ENCODE measurements at places on chromosomes 4 and X. TPM values are rescaled to one million over a fixed set of nuclear protein-coding genes. Genes with fewer than 3 reads are reported as not detected.

LRP2BP gene
- 9.7 TPM for total RNA-seq

MAGEA12 gene
- 0.80 TPM for total RNA-seq

GCNA gene
- 5.4 TPM for total RNA-seq

CT45A5 gene
- 1.4 TPM for total RNA-seq

MAGEA9B gene
- not detected for total RNA-seq

EMCN gene
- 10.9 TPM for total RNA-seq

PNCK gene
- total RNA-seq, result 107 TPM

HSFX1 gene
- total RNA-seq, result 8.7 TPM

CLNK gene
- not detected for total RNA-seq

CCKAR gene
- total RNA-seq, result 0.58 TPM

UGT8 gene
- total RNA-seq, result 27.8 TPM

ASMT gene
- total RNA-seq, result 0.76 TPM

GSPT2 gene
- total RNA-seq, result 17.3 TPM

FAM184B gene
- 2.1 TPM for total RNA-seq

BMX gene
- 0.75 TPM for total RNA-seq

GRIPAP1 gene
- 174 TPM for total RNA-seq

MSANTD1 gene
- 5.0 TPM for total RNA-seq

CD38 gene
- total RNA-seq, result 17.8 TPM

FGFR3 gene
- total RNA-seq, result 151 TPM

BANK1 gene
- total RNA-seq, result 2.1 TPM

MYOZ2 gene
- 0.67 TPM for total RNA-seq

ADH1B gene
- 5.3 TPM for total RNA-seq

H2BW2 gene
- total RNA-seq, result not detected

ZBTB49 gene
- 5.2 TPM for total RNA-seq

CENPVL1 gene
- not detected for total RNA-seq

LRIT3 gene
- total RNA-seq, result 1.3 TPM

DLG3 gene
- total RNA-seq, result 51.0 TPM

NMU gene
- total RNA-seq, result 1.4 TPM

GAR1 gene
- total RNA-seq, result 10.2 TPM

GAGE1 gene
- total RNA-seq, result not detected

DKK2 gene
- total RNA-seq, result 2.3 TPM

SATL1 gene
- 2.1 TPM for total RNA-seq

HELT gene
- not detected for total RNA-seq

PLP1 gene
- 5,869 TPM for total RNA-seq

THOC2 gene
- 61.2 TPM for total RNA-seq

GPRIN3 gene
- total RNA-seq, result 7.7 TPM

RTL3 gene
- not detected for total RNA-seq

PASD1 gene
- total RNA-seq, result not detected

RAB41 gene
- total RNA-seq, result not detected

SPATA4 gene
- total RNA-seq, result not detected

PPP4R3C gene
- not detected for total RNA-seq
